ENCODE measurements at places on chromosomes 12 and 14. TPM values are rescaled to one million over a fixed set of nuclear protein-coding genes. Genes with fewer than 3 reads are reported as not detected.
A peak's percentile ranks its signal among the peaks of the same experiment; 100 is the strongest.

IL22 gene
- not detected for total RNA-seq

PDE3A gene
- total RNA-seq: 2.7 TPM

ZNF891 gene
- 2.7 TPM for total RNA-seq

LUM gene
- total RNA-seq: 2.5 TPM

C12orf50 gene
- not detected for total RNA-seq

SIX6 gene
- total RNA-seq: not detected

DNA sequence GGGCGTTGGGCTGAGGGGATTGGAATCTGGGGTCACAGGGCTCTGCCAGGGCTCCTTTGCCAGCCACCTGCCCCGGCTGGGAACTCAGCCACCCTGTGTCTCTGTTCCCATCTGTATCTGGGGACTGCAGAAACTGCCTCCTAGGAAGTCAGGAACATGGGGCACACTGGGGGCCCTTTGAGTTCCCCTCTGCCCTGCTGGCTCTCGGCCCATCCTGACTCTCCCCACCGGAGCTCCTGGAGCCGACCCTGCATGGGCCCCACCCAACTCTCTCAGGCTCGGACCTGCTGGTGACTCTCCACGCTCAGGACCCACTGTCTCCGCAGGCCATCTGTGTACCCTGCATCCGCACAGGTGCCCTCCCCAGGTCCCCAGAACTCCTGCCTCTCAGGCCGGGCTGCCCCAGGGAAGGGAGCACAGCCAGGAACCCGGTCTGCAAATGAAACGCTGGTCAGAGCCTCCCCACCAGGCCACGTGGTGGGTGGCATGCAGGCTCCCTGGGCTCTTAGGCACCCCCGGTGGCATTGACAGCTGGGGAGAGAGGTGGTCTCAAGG, 82.8 kb downstream of the KIF26A start:
- no peak for DNase-seq

GRCh38 chr12:93785249-93786010, 108.3 kb downstream of the CRADD start:
- peak; percentile 94 for DNase-seq

DNA sequence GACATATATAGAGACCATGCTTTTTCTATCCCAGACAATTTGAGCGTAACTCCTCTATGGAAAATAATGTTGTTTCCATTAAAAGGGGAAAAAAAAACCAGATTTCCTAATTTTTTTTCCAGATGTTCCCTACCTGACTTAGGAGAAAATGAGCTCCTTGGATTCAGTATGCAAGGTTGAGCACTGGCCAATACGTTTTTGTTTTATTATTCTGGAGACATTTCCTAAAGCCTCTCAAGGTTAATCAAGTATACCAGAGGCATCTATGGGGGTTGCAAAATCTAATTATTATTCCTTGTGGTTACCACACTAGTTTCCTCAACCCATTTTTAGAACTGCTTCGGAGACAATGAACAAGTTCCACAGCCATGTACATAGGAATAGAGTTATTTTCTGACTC, 291.3 kb downstream of the SLC16A7 start:
- no peak for DNase-seq

GRCh38 chr14:63134801-63135200, 69.4 kb upstream of the RHOJ start:
- peak; percentile 29 for DNase-seq

GRCh38 chr14:37673439-37673838, 78.0 kb downstream of the TTC6 start:
- no peak for DNase-seq

DNA sequence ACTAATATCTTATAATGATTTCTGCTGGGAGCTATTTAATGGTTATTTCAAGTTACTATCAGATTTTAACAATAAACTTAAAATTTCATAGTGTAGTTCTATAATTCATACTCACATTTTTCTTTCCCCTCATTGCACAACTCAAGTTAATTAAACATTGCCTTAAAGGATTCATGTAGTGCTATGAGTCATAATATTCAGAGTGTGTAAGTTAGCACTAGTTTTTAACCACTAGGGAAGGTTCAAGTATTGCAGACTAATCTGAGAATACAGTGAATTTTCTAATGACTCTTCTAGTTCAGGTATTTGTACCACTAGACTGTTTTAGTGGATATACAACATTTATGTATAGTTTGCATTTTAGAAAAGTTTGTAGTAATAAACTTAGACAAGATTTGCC, 49.9 kb downstream of the FOXA1 start:
- no peak for DNase-seq

GRCh38 chr12:109264095-109264942, 44.8 kb downstream of the FOXN4 start:
- DNase-seq: peak; percentile 78

- DNase-seq: no peak
Observed at GRCh38 chr12:104974626-104975290, 11.4 kb upstream of the NOPCHAP1 start.

DNA sequence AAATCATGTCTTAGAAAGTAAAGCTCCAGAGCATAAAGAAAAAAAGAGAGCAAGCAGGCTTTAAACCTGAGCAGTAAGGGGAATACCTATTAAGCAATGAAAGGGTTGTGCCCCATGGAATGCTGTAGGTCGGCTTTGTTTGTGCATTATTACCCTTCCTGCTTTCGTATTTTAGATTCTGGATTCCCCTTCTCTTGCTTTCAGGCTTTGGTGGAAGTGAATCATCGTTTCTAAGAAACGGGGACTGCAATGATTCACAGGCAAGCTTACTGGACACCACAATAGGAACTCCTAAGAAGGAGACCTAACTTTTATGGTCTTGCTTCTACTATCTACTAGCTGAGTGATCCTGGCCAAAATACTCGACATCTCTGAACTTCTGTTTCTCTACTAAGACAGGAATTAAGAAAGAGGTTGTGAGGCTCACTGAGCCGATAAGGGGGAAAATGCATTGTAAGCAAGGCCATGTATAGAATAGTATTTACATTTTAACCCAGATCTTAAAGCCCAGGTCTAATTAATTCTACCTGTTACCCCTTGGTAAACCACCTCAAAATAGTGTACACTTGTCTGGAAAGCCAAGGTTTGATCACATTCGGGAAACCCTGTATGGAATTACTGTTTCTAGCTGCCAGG, 1.2 kb upstream of the BMAL2 start:
- peak; percentile 89 for DNase-seq

DNA sequence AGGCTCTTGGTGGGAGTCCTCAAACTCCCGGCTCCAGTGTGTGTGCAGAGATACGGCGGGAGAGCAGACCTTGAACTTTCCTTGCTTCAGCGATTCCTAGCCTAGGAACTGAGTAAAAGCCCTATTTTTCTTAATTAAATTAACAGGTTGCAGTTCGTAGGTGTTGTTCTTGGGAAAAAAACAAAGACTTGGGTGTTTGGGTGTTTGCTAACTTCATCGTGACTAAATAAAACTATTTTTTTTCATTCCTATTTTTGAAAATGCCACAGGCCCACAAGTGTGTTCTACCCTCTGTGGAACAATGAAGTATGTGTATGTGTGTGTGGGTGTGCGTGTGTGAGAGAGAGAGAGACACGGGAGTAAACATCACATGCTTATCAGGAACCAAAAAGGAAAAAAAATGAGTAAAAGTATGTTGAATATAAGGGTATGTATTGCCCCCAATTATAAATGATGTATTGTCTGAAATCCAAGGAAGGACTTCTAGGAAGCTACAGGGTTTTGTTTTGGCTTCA, 651 bp downstream of the TMEM117 start:
- peak; percentile 51 for DNase-seq
